GM12892 (cell line): ENCODE measurements at places on chromosomes 16 and 17.

DNA sequence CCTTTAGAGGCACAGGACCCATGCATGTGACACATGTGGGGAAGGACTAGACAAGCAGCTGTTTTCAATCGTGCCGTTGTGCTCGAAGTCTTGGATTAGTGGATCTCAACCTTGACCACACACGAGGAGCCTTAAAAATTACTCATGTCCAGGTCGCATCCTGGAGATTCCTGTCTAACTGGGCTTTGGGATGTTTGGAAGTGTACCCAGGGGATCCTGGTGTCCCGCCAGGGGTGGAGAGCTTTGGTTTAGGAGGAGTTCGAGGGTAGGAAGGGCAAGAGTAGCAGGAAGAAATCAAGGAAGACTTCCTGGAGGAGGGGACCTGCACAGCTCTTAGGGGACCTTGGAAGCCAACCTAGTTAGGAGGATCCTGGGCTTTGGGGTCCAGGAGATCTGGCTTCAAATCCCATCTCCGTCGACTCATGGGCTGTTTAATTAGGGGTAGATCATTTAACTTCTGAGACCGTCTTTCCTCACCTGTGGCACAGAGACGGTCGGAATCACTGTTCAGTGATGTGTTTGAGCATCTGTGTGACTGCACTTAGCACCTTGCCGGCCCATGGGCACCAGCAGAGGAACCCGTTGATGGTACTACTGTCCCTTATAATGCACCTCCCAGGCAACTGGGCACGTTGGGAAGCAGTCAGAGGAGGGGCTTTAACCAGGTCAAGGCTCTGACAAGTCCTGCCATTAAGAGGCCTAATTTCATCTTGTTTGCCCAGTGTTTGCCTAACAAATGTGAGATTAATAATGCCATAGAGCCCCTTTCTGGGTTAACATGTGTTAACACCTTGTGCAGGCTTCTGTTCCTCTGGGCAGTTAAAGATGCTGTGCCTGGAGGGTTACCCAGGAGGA is 102.0 kb upstream of the PLCG2 start:
- DNase-seq, result no peak

DNA sequence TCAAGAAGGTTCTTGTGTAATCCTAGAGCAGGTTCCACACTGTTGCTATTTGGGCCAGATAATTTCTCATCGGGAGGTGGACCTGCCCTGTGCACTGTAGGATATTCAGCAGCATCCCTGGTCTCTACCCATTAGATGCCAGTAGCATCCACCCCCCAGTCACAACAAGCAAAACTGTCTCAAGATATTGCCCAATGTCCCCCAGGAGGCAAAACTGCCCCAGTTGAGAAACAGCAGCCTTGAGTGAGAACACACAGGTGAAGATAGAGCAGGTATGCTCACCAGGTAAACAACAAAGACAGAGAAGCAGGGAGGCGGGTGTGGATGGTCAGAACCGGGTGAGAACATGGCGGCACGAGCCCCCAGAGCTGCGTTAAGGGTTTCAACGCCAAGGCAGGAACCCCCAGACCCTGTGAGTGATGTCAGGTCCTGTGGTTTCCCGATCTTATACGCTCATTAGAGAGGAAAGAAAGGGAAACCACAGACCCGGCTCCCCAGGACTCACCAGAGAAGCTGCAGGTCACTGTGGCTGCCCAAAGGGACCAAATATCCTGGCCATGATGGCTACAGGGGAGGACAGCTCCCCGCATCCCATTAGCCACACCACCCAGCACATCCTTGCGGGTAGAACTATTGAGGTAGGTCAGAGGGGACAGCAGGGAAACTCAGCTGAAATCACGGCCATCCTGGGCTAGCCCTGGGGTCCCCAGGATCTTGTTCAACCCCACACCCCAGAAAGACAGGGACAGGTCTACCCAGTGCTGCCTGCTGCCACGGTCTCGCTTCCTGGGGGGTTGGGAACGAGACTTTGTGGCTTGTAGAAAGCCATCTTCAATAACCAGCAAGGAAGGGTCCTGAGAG is 21.2 kb downstream of the CDC42EP4 start:
- DNase-seq, result no peak

DNA sequence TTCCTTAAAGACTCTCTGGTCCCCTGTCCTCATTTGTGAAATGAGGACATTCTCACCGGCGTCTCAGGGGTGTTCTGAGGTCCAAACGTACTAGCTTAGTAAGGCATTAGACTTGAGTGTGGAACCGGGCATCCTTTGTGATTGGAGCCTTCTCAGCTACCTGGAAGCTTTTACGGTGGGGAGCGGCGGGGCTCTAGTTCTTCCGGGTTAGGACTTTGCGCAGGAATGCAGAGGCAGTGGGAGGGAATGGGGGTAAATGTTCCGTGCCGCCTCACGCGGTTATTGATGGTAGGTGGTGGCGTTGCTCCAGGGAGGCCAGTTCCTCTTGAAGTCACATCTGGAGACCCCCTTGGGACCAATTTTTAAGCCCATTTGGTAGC is 113.6 kb downstream of the SNX29 start:
- DNase-seq, result no peak

- DNase-seq, result no peak
Measured at GRCh38 chr16:30805056-30805369, 18.0 kb upstream of the ZNF629 start.

- DNase-seq, result no peak
Measured at GRCh38 chr16:24800586-24800985, 45.2 kb upstream of the SLC5A11 start.

DNA sequence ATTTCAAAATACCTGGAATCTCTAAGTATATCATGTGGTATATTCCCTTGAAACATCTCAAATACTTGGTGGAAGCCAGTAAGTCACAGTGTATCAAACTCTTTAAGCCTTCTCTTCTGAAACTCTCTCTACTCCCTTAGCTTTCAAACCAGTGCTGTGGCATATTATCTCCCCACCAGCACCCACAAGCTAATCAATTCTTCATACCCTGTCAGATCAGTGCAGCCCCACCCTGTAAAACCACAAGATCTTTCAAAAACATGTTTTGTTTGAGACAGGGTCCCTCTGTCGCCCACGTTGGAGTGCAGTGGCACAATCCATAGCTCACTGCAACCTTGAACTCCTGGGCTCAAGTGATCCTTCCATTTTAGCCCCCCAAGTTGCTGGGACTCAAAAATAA is 91.6 kb upstream of the C17orf78 start:
- no peak for DNase-seq

- no peak for DNase-seq
Measured at GRCh38 chr17:34245351-34245905, 9.7 kb upstream of the CCL2 start.

DNA sequence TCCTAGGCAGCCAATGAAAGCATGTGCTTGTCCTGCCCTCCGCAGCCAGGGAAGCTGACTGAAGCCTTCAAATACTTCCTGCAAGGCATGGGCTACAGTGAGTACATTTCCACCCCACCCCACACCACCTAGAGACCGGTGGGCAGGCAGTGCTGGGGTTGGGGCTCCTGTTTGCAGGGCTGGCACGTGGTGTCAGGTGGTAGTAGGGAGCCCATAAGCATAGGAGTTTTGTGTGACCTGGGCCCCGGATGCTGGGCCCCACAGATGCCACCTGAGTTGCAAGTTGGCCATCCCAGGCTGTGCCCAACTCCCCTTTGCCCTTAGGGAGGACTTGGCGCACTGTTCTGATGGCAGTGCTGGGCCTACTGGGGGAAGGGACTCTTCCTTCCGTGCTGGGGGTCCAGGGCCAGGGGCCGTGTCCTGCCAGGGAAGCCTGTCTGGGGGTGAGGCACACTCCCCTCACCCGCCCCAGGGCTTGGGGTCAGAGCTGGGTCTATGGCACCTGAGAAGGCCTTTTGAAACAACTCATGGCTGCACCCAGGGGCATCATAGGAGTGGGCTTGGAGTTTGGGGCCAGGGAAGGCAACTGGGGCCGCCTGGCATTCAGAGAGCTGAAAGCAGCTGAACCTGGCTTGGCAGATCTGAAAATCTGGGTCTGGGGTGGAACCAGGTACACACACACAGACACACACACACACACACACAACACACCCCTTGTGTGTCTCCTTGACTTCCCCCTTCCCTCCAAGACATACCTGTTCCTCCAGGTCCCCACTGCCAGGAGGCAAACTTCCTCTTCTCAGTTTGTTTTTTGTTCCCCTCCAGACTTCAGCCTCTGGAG is 5.8 kb upstream of the SETD6 start:
- DNase-seq, result no peak

DNA sequence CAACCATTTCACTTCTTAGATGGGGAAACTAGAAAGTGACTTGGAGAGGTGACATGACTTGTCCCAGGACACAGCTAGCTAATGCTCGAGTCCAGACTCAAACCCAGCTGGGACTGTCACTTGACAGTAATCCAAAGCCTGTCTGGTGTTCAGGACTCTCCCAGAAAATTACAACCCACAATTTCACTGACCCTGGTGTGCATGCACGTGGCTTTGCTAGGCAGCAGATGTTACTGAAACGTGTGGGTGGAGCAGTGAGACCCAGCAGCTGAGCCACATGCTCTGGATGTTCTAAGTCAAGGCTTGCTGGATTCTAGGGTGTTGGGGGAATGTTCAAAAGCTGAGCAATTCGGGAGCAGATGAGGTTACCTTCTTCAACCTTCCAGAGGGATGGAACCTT is 364.6 kb downstream of the GRIN2A start:
- DNase-seq, result no peak

GRCh38 chr16:2816751-2817339 is at the start of gene PRSS21:
Gene PRSS21, plus strand, starts transcription at chr16:2817237. Its CDS starts 32 bp downstream, at chr16:2817269.
- no peak for DNase-seq

- peak; percentile 76 for DNase-seq
Measured at GRCh38 chr16:85570735-85571562, 42.2 kb upstream of the GSE1 start.

DNA sequence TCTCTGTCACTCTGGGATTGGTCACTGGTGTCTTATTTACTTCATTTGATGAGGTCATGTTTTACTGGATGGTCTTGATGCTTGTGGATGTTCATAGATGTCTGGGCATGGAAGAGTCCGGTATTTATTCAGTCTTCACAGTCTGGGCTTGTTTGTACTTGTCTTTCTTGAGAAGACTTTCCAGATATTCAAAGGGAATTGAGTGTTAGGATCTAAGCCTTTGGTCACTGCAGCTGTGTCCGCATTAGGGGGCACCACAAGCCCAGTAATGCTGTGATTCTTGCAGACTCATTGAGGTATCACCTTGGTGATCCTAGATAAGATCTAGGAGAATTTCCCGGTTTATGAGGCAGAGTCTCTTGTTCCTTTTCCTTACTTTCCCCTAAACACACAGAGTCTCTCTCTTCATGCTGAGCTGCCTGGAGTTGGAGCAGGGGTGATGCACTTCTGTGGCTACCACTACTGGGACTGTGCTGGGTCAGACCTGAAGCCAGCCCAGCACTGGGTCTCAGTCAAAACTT is 214.7 kb downstream of the SPECC1 start:
- no peak for DNase-seq

DNA sequence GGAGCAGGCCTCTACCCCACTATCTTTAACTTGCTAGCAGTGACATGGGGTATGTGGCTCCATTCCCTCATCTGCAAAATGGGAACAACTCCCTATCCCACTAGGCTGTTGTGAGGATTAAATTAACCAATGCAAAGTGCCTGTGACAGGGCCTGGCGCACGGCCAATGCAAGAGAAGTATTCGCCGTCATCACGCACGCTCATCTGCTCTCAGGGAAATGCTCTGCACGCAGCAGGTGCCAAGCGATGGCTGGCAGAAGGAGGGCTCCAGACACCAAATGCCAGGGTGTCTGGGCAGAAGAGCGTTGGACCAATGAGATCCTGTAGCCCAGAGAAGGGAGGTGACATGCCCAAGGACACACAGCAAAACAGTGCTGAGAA is 17.3 kb downstream of the FAM83G start:
- no peak for DNase-seq

DNA sequence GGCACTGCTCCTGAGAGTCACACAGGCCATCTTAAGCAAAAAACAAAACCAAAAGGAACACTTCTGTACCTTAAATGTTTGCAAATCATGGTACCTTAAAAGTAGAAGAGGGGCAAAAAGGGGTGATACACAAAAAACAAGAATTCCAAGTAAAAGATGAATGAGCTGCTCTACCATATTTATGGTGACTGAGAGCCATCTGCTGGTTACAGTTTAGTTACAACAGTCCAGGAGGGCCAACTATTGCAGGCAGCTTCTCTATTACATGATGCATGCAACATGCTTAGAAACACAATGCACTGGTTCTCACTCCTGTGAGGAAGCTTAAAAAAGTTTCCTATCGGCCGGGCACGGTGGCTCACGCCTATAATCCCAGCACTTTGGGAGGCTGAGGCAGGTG is 53.5 kb downstream of the STX8 start:
- no peak for DNase-seq

DNA sequence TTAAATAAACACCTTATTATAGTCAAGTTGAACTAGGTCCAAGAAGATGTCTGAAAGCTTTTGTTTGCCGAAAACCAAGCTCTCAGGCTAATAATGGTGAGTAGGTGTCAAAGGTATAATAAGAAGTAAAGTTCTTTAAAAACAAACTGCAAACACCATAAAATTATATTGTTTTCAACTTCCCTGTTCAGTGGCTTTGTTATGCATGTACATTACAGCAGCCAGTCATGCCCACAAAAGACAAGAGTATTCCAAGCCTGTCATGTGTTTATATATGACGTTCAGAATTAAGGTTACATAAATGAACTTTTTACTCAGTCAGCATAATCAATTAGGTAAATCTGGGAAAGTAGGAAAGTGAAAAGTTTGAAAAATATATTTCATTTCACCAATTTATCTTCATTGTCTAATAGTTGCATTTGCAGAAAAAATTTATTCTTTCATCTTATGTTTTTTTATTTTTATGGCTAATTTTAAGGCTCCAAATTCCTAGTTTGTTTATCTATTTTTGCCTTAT is 928.7 kb upstream of the SOX9 start:
- no peak for DNase-seq

GRCh38 chr16:18931756-18932155 is 5.5 kb upstream of the SMG1 start:
- DNase-seq, result no peak

- DNase-seq, result no peak
Measured at GRCh38 chr16:11131706-11132105, 124.3 kb downstream of the SOCS1 start.

- no peak for DNase-seq
Measured at GRCh38 chr16:56938664-56939513, 6.9 kb downstream of the HERPUD1 start.

DNA sequence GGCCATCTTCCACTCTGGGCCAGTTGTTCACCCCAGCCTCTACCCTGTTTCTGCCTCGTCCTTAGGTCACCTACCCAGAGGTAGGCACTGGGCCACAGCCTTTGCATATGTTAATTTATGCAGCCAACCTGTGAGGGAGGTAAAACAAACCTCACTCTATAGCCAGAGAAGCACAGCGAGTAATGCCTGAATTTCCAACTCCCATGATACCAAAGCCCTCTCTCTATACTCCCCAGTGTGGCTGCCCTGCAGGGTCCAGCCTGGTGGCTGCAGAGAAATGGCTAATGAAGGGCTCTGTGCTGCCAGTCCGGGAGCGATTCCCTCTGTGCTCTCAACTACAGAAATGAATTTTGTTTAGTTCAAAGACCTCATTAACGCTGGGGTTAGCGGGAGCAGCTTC is 397.0 kb upstream of the CCL2 start:
- DNase-seq, result no peak

GRCh38 chr17:10775740-10776356 is 28.1 kb downstream of the TMEM238L start:
- no peak for DNase-seq
